ENCODE measurements at places on chromosomes 2 and 18.

GRCh38 chr2:74221091-74221490, 22.7 kb downstream of the MTHFD2 start:
- DNase-seq, result no peak

DNA sequence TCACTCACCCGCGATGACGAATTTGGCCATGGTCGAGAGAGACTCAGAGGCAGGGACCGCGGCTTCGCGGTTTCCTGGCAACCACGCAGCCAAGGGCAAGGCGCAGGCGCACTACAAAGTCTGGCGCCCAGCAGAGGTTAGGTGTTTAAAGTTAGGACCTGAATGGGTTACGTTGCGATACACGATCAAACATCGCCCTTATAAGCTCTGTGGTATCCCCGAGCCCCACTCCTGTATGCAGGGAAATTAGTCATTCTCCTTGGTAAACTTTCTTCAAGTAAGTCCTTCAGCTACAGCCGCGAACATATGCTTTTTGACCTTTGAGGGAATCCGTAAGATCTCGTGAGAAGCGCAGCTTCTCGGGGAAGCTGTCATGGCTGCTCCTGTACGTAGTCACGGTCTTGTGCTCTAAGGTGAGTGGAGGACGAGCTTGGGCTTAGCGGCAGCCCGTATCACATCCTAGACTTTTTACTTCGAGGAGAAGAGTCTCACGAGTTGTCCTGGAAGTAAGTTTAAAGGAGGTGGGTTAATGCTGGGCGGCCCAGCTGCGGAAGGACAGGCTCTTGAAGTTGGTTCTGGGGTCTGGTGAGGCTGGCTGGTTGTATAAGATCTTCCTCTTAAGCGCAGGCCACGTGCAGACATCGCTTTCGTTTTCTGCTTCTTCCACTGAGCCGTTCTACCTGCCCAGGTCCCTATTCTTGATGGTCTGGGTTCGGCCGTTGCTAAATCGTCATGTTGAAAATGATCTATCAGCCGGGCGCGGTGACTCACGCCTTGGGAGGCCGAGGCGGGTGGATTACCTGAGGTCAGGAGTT, at the start of the genes FASTKD2 and MDH1B:
TSS of gene FASTKD2 (plus strand) at position 365 of the 815 bp plus-strand sequence. CDS start 1,088 bp downstream, outside the sequence.
TSS of gene MDH1B (minus strand) at position 87 of the 815 bp plus-strand sequence. CDS start at position 30, 57 bp downstream.
- peak; percentile 75 for DNase-seq

DNA sequence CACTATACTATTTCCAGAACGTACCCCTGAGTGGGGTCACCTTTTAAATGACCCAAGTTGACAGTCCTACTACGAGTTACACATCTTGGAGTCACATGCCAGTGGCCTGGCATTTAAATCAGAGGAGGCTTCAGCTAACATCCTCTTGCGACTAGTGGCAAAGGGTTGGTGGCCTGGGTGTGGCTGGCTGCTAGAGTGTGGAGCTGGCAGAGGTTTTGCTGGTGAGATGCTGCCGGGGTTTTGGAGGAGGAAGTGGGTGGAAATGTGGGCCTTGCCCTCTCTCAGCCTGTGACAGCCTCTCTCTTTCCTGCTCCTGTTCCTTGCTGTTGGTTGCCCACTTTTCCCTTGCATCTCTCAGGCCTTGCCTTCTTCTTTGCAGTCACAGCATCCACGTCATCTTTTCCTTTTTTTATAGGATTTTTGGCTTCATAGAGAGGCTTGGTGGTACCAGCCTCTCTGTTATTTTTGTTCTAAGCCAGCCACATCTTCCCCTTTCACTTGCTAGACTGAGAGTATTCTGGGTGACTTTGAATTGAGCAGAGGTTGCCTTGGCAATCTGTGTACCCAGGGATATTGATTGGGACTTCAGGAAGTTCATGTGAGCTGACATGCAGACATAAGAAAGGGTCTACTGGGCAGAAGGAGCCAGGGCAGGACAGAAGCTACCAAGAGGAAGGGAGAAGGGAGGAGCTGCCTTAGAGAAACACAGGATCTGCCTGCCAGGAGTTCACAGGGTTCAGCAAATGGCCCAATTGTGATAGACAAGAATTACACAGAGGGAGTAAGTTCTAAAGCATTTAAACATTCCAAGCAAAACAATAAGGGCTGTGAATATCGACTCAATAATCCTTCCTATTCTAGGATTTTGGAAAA, 55.4 kb downstream of the CDC42EP3 start:
- no peak for DNase-seq

DNA sequence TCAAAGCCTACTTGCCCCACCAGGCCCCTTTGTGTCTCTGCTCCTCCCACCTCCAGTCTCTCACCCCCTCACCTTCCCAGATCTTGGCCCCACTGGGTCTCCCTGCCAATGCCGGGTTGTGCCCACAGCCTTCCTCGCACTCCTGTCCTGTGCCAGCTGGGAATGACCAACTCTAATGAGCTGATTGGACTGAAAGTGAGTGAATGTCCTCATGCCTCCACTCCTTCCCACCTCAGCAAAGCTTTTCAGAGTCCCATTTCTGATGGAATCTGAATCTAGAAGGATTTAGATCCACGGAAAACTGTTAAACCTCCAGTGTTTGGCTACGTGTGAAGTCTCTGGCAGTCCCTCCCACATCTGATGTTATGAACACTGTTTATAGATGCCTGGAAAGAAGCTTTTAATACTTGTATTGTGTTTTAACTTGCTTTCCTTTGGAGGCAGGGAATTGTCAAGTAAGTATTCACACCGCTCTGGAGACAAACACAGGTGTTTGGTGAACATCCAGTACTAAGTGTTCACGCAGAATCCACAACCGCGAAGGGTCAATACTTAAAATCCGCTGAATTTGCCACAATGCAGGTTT, 103.9 kb downstream of the RTN4 start:
- no peak for DNase-seq

DNA sequence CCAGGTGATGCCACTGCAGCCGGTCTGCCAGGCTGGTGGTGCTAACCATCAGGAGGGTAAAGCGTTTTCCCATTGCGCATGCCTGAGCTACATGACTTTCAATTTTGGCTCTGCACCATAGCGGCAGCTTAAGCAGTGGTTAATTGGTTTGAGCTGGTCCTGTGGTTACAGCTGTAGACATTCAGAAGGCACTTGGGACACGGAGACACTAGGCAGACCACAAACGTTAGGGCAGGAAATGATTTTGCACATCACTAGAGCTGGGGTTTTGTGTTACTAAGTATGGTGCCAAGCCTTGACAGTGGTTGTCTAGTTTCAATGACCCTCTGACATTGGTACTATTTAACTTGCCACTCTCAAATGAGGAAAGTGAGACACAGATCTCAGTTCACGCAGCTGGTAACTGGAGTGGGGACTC, 28.9 kb upstream of the CNOT11 start:
- no peak for DNase-seq

DNA sequence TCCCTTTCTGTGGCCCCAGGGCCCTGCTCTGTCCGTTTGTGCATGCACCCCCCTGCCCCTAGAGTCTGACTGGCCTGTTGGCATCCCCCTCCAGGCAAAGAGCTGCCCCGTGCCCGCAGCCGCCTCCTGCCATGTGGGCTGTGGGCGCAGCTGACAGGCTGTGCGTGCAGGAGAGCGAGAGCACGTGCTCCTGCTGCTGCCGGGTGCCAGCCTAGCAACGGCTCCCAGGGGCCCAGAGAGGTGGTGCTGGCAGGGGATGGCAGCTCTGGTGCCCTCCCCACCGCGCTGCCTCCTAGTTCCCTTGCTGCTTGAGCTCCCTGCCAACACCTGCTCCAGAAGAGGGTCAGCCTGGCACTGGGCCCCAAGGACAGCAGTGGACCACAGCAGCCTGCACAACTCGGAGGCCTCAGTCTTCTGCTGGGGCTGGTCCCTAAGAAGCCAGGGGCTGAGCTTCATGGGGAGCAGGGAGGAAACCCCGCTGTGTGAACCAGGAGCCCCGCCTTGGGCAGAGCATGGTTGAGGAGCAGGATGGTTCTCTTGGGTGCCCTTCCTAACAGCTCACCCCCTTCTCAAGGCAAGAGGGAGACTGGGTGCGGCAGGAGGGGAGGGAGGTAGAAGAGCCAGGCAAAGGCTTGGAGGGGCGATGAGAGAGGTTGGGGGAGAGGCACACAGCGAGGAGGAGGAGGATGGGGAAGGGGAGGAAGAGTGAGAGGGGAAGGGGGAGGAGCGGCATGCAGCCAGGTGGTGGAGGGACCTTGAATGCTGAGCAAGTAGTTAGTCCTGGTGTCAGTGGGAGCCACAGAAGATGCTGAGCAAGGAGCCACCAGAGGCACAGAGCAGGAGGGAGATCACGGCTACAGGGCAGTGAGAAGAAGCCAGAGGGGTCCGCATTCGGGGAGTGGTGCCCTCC, 23.8 kb upstream of the PTMA start:
- peak; percentile 61 for DNase-seq

DNA sequence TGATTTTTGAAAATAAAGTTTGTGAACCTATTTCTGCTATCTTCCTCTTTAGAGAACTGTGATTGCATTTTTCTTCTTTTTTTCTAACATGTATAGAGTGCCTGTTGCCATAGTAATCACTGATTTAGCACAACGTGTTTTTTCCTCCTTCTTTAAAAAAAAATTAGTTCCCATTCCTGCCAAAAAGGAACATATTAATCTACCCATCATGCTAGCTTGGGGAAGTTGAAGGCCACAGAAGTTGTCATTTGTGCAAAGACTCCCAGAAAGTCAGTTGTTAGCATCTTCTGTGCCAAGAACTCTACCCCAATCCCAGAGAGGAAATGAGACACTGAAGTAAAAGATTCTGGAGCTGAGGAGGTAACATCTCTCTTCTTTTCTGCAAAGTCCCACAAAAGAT, 57.3 kb downstream of the SLC8A1 start:
- DNase-seq, result no peak

GRCh38 chr2:102837626-102838198, 75.9 kb downstream of the TMEM182 start:
- DNase-seq, result no peak

DNA sequence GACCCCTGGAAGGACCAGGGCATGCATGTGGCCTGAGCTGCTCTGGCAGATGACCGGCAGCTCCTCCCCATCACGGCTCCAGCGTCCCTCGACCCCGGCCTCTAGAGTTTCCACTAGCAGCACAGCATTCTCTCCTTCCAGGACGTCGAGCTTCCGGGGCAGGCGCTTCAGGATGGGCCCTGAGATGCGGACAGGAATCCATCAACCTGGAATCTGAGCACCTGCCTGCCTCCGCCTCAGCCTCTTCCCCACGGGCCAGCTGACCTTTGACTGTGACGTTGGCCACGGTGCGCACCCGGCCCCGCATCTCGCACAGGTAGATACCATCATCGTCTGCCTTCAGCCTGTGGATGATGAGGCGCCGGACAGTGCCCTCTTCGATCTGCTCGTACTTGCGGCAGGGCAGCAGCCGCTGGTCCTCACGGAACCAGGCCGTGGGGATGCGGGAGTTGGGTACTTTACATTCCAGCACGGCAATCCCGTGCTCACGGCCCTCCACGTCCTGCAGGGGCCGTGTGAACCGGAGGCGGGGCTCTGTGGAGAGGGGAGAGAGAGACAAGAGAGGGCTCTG, 3.5 kb downstream of the OBSL1 start:
- no peak for DNase-seq

DNA sequence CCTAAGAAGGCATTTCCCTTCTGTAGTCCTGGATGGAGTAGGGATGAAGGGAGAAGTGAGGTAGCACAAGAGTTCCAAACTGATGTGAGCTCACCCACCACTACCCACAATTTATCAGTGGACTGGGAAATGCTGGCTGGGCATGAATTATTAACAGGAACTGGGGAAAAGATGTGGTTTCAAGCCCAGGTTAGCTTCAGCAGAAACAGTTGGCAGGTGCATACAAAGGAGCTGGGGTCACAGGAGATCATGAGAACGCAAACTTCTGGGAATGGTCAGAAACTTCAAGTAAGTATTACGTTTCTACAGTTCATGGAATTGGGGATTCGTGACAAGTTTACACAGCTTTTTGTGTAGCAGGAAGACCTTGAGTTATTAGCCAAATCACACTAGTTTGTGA, 5.4 kb downstream of the CCDC141 start:
- DNase-seq, result no peak

DNA sequence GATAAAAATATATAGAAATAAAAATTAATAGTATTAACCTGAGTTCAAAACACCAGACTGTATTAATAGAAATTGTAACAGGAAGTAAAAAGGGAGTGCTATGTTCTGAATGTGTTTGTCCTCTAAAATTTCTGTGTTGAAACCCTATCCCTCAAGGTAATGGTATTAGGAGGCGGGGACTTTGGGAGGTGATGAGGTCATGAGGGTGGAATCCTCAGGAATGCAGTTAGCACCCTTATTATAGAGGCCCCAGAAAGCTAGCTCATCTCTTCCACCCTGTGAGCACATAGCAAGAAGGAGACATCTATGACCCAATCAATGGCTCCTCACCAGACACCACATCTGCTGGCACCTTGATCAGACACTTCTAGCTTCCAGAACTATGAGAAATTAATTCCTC, 124.5 kb downstream of the CMPK2 start:
- no peak for DNase-seq

DNA sequence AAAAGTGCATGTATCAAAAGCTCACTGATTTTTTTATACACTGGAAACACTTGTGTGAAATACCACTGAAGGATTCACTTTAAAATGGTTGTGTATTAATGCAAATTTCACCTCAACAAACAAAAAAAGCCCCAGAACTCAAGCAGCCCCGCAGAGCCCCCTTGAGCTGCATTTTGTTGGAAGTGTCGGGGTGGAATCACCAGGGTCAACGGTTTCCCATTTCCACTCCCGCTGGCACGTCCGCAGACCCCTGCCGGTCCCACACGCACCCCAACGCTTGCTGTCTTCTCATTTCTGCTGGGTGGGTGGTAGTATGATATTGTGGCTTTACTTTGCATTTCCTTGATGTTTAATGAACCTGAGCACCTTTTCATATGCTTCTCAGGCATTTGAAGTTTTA, 239.7 kb downstream of the FAM210A start:
- DNase-seq, result no peak

DNA sequence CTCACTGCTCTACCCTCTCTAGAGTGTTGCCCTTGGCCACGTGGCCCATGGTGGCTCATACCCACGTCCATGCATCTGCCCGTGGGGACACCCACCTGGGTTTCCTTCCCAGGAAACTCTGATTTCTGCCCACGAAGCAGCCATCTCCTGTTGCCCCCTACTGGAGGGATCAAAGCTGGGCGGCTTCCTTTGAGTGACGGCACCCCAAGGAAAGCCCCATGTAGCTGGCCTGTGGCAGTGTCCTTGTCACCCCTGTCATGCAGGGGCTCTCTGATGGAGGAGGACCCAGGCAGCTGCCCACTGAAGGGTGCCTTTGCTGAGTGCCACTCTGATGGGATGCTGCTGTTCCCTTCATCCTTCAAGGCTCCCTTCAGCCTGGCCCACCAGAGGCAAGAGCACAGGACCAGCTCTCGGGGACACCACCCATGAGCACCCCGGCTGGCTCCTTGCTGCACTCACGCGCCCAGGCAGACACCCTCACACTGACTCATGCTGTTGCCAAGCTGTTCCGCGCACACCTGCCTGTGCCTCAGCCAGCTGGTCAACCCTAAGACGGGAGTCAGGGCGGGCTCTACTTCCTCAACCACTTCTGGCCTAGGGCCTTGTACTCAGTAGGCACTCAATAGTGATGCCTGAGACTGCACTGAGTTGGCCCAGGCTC, 101.1 kb downstream of the CTIF start:
- DNase-seq, result no peak

DNA sequence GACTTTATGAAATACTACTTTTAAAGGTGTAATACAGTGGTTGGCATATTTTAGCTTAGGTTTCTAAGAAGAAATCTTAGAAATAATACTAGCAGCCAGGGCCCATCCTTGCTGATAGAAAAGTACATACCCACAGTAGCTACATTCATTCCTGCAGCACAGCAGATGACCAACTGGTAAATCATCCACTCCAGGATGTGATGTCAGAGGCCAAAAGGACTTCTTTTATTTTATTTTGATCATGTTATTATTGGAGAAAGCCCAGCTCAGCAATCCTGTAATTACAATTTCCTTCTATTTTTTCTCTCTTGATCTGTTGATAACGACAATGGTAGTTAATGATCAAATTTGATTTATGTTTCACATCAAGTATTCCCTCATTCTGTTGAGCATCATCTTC, 18.0 kb upstream of the TTN start:
- no peak for DNase-seq

GRCh38 chr18:54147439-54147838, 77.0 kb downstream of the MBD2 start:
- no peak for DNase-seq
